ENCODE measurements at places on chromosomes 1 and 21. TPM values are rescaled to one million over a fixed set of nuclear protein-coding genes. Genes with fewer than 3 reads are reported as not detected.

- no peak overlapping the region for H3K27ac ChIP-seq
- no peak overlapping the region for H3K4me3 ChIP-seq
- no peaks in the 10 kb centered on the region for H3K4me1 ChIP-seq
- DNase-seq = no peak
Observed at GRCh38 chr1:51963592-51964308, 26.8 kb downstream of the RAB3B start.

GRCh38 chr1:192474080-192474683 lies 101.4 kb upstream of the RGS1 start:
- H3K36me3 ChIP-seq = no peaks in the 10 kb centered on the region
- DNase-seq = no peak
- no peak overlapping the region for H3K27ac ChIP-seq
- no peaks in the 10 kb centered on the region for H3K27me3 ChIP-seq

DNA sequence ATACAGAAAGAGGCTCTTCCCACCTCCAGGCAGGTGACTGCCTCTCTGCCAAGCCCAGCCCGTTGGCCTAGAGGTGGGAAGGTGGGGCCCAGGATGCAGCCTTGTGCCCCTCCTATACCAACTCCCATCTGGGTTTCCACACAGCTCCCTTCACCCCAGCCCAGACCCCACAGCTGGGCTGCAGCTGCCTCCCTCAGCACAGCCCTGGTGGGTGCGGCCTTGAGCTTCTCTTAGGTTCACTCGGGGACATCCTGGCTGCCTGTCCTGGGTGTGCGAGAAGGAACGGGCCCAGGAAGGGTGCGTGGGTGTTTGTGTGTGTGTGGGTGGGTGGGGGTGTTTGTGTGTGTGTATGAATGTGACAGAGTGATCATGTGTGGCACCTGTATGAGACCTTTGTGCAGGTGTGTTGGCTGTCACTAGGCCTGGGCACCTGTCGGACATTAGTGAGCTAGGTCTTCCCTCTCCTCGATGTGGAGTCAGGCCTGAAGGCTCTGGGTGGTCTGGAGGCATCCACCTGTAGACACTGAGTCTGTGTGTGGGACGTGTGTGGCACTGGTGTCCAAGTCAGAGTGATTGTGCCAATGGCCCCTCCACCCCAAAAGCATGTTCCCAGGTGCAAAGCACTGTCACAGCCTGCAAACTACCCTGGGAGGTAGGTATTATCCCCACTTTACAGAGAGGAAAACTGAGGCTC lies 30.7 kb downstream of the FOXO6 start:
- H3K27ac ChIP-seq = no peak overlapping the region
- no peak overlapping the region for H3K4me3 ChIP-seq
- no peaks in the 10 kb centered on the region for H3K36me3 ChIP-seq
- H3K4me1 ChIP-seq = peaks cover 5% of the 10 kb centered on the region
- DNase-seq = no peak

DNA sequence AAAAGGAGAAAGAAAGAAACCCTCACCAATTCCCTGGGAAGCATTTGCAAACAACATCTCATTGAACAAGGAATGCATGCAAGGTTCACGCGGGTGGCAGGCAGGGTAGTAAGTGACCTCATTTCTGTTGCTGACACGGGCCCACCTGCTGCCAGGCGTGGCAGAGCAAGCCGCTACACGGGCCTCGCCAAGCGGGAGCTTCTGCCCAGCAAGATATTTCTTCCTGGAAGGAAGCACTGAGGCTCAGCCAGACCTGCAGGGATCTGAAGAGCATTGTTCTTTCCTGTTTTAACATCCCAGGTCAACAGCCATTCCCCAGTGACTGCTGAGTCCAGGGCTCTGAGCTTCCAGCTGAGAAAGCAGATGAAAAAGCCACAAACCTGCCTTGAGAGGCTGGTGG lies 91.9 kb upstream of the IGSF21 start:
- H3K27me3 ChIP-seq = peaks cover 6% of the 10 kb centered on the region
- no peak overlapping the region for H3K27ac ChIP-seq
- DNase-seq = no peak
- no peaks in the 10 kb centered on the region for H3K36me3 ChIP-seq
- no peak overlapping the region for H3K4me3 ChIP-seq
- H3K4me1 ChIP-seq = no peaks in the 10 kb centered on the region

DNA sequence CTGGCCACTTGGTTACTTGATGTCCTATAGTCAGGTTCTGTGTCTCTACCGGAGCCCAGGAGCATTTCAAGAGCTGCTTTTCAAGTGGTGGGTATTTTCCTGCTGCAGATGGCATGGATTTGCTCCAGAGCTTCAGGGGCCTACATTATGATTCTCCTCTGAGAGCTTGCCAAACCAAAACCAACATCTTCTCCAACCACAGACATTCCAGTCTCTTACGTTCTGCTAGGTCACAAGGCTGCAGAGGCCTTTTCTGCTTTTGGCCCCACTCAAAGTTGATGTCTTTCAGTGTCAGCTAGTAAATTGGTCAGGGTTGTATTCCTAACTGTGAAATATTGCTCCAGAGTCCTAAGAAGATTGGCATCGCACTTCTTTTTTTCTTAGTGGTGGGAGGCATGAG lies 14.7 kb upstream of the AQP10 start:
- H3K36me3 ChIP-seq = no peaks in the 10 kb centered on the region
- DNase-seq = no peak
- no peaks in the 10 kb centered on the region for H3K4me1 ChIP-seq
- H3K27ac ChIP-seq = no peak overlapping the region
- H3K27me3 ChIP-seq = no peaks in the 10 kb centered on the region

DNA sequence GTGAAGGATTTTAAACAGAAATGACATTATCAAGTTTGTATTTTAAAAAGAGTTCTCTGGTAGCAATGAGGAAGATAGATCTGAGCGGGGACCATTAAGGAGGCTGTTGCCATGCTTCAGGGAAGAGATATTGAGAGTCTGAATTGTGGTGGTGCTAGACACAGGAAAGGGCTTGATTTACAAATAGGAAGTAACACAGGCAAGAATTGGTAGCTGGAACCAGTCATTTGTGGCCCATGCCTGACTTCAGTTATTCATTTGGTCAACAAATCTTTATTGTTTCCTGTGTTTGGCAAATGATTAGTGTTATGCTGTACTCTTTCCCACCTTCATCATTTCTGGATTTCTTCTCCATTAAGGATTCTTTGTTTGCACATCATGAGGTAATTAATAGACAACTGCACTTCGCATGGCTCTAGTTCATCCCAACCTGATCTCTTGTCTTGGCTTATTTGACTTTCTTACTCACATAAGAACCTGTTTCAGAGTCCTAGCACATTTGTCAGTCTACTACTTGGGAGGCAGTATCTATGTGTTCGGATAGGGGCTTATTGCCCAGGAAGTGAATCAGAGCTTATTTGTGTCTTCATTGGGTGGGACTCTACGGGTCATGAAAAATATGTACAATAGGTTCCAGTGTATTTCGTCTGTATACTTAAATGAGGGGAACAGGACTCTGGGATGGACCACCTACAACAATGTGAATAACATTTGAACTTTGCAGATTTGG lies 32.3 kb downstream of the EEIG2 start:
- H3K27me3 ChIP-seq = no peaks in the 10 kb centered on the region
- H3K36me3 ChIP-seq = no peaks in the 10 kb centered on the region
- H3K27ac ChIP-seq = peak overlapping the region; percentile 81

Gene DISC1
- total RNA-seq = 33.5 TPM

Gene TPTE
- total RNA-seq = not detected

Gene C1orf21
- 46.5 TPM for total RNA-seq

Gene EDARADD
- 1.2 TPM for total RNA-seq

Data from tibial nerve (tissue), 4 donors.